ENCODE measurements at places on chromosomes 6 and 20.

DNA sequence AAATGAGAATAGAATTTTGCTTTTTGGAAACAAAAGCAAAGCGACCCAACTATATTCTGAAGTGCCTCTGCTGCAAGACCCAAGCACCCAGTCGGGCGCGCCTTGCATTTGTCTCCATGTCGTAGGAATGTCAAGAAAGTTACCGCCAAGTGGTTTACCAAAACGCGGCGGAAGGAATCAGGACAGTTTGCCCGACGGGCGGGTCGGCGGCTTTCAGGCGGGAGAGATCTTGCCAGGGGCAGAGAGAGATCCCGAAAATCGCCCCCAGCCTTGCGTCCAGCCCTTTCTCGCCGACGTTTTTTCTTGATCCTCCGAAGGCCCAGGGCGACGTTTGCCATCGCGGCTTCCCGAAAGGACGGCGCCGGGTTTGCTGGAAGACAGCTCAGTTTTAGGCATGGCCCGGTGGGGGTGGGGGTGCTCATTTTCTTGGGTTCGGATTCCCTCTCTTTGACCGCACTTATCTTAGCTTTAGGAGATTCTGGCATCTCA is 4.0 kb upstream of the LIN28B start:
- DNase-seq, result no peak

DNA sequence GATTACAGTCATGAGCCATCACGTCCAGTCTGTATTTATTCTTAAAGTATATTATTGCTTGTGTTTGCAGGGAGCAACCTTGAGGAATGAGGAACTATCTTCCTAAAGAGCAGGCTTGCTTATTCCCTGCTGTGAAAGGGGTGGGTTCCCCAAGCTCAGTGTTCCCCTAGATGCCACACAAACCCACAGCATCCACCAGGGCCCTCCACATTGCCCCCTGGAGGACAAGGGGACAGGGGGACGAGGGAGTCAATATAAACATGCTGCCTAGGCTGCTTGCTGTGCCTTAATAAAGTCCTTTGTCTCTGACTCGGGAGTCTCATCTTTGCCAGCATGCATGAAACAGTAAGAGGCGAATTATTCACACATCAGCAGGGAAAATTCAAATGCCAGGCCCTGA is 8.0 kb upstream of the IDH3B start:
- no peak for DNase-seq

DNA sequence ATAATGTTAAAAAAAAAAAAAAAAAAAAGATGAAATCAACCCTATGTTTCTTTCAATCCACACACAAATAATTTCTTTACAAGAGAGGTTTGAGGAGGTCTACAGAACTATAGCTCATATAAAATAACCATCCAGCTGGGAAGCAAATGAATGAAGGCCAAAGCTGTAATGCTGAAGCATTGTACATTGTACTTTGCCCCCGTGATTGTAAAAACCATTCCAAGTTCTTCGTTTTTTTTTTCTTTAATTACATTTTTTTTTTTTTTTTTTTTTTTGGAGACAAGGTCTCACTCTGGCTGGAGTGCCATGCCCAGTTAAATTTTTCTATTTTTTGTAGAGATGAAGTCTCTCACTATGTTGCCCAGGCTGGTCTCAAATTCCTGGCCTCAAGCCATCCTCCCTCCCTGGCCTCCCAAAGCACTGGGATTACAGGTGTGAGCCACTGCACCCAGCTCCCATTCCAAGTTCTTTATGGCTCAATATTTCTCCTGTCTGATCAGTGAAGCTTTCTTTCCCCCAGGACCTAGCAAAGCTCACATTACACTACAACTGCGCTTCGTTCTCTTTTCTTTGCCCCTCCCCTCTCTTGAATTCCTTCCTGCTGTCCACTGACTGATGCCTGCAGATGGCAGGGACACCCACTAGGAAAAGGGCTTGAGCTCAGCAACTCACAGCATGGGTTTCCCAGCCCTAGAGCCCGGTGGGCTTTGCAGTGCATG is 53.0 kb upstream of the NOP56 start:
- peak; percentile 7 for DNase-seq

DNA sequence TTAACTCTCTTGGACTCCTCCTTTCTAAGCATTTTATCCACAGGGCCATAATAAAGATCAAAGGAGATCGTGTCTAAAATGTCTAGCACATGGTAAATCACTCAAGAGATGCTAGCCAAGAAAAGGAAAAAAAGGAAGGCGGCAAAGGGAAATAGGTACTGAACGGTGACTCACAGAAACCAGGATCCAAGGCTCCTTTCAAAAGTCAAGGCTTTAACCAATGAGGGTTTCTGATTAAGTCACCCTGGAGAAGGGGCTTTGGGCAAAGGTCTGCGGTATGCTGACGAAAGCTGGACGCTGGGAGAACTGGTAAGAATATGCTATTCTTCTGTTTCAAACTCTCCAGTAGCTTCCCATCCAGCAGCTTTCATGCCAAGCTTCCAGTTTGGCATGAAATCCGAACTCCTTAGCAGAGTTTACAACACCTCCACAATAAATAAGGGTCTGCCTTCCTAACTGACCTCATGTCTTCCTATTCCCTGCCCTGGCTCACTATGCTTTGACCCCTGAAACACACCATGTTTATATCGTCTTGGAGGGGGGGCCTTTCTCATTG is 1.0 kb downstream of the TOMM34 start:
- no peak for DNase-seq

DNA sequence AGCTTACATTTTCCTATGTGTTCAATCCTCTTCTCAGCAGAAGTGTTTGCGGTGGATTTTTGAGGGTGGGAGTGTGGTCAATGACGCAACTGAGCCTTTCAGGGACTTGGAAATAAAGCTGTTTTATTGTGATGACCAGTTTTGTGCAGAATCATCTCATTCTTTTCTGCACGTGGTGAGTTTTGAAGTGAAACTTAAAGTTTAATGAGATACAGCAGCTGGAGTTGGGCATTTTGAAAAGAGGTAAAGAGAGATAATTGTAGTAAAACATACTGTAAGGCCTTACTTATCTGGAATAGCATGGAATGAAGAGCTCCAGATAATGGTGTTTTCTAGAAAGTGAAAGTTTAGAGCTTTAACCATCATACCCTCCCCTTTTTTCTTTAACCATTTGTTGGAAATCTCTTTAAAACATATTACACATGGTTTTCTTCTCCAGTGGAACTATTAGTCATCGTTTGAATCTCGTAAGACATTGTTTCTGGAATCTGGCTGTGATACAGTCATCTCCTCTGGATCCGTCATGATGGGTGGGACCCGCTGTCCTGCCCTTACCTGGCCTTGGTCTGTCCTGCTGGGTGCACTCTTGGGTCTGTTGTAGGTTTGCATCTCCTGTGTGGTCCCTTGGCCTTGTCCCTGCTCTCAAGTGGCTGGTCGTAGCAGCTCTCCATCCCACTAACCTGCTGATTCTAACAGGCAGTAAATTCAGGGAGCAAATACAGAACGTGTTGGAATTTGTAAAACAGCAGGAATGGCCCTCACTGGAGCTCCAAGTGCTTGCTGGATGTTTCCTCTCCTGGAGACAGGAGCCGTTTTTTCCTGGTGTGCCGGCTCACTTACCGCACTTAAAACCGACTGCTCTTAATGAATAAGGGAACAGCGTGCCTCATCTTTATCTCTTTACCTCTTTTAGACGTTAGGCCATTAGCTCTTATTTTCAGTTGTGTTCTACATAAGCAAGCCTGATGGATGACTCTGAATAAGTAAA is 29.8 kb downstream of the UST start:
- peak; percentile 74 for DNase-seq

GRCh38 chr20:56414842-56415765 is 3.0 kb downstream of the CASS4 start:
- peak; percentile 60 for DNase-seq

- peak; percentile 7 for DNase-seq
Observed at GRCh38 chr20:35663516-35664465, 909 bp downstream of the CPNE1 start.

- DNase-seq, result no peak
Observed at GRCh38 chr6:135600086-135600702, 102.7 kb upstream of the AHI1 start.

DNA sequence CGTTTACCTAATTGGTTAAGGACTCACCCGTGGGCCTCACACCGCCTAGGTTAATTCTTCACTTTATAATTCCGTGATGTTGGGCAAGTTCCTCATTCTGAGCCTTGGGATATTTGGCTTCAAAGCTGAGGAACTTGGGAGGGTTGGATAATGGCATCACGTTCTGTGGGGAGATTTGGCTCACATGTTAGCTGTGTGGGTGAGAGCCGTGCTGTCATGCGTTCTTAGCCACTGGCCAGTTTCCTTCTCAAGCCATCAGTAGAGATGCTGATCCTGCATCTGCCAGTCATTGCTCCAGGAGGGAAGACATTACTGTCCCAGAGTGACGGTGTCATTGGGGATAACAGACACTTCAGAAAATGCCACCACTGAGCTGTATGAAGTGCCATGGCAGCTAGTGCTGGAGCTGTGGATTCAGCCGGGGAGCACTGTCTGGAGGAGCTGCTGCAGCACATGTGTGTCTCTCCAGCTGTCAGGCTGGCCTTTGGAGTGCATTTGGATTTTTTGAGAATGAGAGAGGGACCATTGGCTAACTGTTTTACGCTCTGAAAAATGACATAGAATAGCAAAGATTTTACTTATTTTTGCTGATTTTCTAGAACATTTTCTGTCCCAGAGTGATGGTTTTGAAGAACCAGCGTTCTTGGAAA is 16.5 kb downstream of the IGF2R start:
- no peak for DNase-seq

- no peak for DNase-seq
Observed at GRCh38 chr6:12355354-12355753, 65.2 kb downstream of the EDN1 start.

DNA sequence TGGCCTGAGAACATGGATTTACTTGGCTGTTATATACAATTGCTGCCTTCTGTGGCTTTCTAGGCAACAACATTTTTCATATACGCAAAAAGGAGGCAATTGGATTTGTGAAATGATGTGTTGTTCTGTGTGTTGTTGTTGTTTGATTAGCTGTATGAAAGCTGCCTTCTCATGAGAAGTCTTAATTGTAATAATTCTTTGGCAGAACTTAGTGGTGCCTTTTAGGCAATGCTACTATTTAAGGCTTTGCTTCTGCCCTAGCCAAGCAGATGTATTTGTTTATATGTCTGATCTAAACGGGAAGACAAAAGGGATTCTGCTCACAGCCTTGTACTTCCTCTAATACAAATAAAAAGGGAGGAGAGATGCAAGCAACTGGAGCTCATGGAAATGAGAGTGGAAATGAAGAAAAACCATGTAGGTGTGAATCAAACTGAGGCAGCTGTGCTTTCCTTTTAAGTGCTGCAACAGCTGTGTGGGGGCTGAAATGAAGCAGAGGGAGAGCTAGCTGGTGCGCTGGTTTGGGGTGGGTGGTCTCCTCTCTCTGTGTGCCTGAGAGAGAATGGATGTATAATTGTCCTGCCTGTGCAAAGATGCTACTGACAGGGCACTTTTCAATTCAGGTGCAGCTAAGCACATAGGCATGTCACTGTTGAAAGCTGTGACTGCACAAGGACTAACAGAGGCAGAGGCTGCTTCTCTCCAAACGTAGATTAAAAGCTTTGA is 386.9 kb upstream of the MAN1A1 start:
- DNase-seq, result no peak
